Memory B cell (primary cell): ENCODE measurements at places on chromosomes 7 and 10.

DNA sequence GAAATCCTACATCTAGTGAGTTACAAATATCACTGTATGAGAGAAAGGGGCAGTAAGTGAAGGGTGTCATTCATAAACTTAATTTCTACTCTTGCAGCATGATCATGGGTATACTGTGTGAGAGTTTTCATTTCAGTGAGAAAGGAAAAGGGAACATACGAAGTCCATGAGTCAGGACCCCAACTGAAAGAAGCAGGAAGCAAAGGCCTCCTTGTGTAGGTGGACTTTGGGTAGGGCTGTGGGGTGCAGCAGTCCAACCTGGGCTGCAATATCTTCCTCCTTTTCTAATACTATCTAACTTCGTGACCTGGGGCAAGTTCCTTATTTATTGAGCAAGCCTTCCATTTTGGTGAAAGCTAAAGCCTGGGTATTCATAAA, 248.2 kb upstream of the TCF7L2 start:
- no peaks in the 10 kb centered on the region for H3K27me3 ChIP-seq
- no peak for DNase-seq
- H3K36me3 ChIP-seq = peaks cover 13% of the 10 kb centered on the region
- no peak overlapping the region for H3K27ac ChIP-seq

- H3K4me3 ChIP-seq = no peak overlapping the region
- H3K36me3 ChIP-seq = no peaks in the 10 kb centered on the region
- H3K4me1 ChIP-seq = peaks cover 2% of the 10 kb centered on the region
- no peak for DNase-seq
These were observed 336.9 kb upstream of the NPSR1 start for GRCh38 chr7:34320926-34321661.

DNA sequence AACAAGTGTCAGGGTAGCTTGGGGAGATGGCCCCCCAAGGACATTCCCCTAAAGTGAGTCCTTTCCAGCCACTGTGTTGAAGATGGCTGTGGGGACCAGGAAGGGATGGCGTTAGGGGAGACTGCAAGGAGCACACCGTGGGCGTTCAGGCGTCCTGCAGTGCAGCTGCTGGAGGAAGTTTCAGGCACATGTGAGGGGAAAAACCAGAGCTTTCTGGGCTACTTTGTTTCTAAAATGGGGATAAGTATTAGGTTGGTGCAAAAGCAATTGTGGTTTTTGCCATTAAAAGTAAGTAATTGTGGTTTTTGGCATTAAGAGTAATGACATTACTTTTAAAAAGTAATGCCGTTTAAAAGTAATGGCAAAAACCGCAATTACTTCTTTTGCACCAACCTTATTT, 14.3 kb downstream of the PRF1 start:
- no peak overlapping the region for H3K4me3 ChIP-seq
- H3K27me3 ChIP-seq = peaks cover 19% of the 10 kb centered on the region
- no peak for DNase-seq
- H3K27ac ChIP-seq = no peak overlapping the region

DNA sequence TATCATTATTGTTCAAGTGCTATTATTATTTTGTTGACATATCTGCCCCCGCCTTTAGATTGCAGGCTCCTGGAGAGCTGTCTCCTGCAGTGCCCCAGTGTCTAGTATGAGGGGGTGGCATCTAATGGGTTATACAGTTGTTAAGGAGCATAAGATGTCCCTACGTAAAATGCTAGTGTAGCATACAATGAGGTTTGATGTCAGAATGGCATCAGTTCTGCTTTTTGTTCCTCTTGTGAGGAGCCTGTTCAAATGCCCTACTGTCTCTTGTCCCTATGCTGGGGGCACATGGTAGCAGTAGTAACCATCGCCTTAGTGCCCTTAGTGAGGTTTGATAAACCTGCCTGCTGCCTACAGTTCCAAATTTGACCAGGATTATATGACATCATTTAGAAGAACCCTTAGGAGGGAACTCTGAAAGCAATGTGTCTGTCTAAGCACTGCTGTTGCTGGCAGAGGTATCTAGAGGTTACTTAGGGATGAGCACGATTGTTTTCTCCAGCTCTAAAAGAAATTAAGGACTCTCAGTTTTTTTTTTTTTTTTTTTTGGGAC, 9.7 kb downstream of the CREM start:
- no peaks in the 10 kb centered on the region for H3K36me3 ChIP-seq
- no peaks in the 10 kb centered on the region for H3K27me3 ChIP-seq
- H3K4me1 ChIP-seq = peaks cover 18% of the 10 kb centered on the region
- peak; percentile 69 for DNase-seq
- peak overlapping the region; percentile 88 for H3K27ac ChIP-seq

GRCh38 chr7:106535234-106535932, 125.6 kb downstream of the CCDC71L start:
- H3K27me3 ChIP-seq = no peaks in the 10 kb centered on the region
- no peak overlapping the region for H3K27ac ChIP-seq
- H3K4me3 ChIP-seq = no peak overlapping the region
- DNase-seq = no peak
- peaks cover 3% of the 10 kb centered on the region for H3K4me1 ChIP-seq
- no peaks in the 10 kb centered on the region for H3K36me3 ChIP-seq

DNA sequence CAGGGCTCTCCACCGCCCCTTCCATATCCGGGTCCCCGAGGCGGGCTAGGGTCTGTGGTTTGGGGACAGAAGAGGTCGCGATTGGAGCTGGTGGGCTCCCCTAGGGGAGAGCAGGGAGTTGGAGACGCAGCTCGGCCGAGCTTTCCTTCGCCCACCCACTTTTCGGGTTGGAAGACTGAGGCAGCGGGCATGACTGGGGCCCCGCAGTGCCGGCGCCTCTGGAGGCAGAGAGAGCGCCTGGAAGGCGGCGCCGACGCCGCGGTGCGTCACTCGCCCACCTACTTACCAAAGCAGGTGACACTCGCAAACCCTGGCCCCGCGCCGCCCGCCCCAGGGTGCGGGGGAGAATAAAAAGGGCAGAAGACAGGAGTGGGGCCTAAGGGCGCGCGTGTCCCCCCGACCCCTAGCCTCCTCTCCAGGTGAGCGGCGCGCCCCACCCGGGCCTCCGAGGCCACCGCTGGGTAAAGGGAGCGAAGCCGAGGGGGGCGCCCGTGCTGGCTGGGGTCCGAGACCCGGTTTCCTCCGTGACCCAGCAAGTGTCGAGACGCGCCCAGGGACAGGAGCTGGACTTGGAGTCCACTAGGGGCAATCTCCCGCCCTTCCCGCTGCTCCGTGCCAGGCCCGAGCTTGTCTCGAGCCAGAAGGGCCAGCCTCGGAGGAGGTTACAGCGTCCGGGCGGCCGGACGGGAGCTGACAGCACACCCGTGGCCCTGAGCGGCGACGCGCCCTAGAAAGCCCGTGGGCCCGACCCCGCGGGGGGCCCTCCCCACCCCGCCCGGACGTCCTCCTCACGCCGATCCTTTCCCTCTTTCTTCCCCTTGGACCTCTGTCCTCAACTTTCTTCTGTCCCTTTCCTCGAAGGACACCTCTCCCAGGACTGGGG, 34.4 kb upstream of the GRID1 start:
- peak; percentile 32 for DNase-seq
- peaks cover 2% of the 10 kb centered on the region for H3K27me3 ChIP-seq
- peaks cover 6% of the 10 kb centered on the region for H3K4me1 ChIP-seq
- peak overlapping the region; percentile 88 for H3K4me3 ChIP-seq
- H3K36me3 ChIP-seq = no peaks in the 10 kb centered on the region

DNA sequence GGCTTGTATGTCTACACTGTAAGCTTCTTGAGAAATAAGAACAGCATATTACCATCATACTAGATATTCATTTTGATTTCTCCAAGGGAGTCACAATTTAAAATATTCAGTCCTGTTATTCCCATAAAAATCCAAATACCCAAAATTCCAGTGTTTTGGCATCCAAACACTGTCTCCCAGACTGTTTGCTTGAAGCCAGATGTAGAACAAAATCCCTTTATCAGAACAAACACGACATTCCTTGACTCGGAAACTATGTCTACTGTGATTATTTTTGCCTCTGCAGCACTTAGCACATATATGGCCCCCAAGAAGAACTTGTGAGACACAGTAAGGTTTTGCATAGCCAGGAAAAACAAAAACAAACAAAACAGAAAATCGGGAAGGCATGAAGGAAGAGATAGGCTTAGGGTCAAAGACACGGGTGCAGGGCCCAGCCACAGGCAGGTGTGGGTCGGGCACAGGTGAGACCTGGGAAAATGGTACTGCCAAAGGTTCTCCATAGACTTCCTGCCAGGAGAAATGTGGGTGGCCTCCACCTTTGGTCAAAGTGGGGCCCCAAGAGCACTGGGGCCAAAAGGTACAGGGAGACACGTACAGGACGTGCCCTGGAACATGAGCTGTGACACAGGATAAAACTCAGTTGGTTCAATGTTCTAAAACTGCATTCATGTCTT, 36.5 kb downstream of the CPXM2 start:
- peaks cover 15% of the 10 kb centered on the region for H3K27me3 ChIP-seq
- no peak overlapping the region for H3K4me3 ChIP-seq
- no peak for DNase-seq
- no peak overlapping the region for H3K27ac ChIP-seq
- H3K36me3 ChIP-seq = no peaks in the 10 kb centered on the region

- no peak for DNase-seq
- no peaks in the 10 kb centered on the region for H3K27me3 ChIP-seq
- H3K36me3 ChIP-seq = peaks cover 7% of the 10 kb centered on the region
- no peak overlapping the region for H3K4me3 ChIP-seq
- no peak overlapping the region for H3K27ac ChIP-seq
- H3K4me1 ChIP-seq = peaks cover 13% of the 10 kb centered on the region
These were observed 229.2 kb downstream of the LRRN3 start for GRCh38 chr7:111320133-111320532.

DNA sequence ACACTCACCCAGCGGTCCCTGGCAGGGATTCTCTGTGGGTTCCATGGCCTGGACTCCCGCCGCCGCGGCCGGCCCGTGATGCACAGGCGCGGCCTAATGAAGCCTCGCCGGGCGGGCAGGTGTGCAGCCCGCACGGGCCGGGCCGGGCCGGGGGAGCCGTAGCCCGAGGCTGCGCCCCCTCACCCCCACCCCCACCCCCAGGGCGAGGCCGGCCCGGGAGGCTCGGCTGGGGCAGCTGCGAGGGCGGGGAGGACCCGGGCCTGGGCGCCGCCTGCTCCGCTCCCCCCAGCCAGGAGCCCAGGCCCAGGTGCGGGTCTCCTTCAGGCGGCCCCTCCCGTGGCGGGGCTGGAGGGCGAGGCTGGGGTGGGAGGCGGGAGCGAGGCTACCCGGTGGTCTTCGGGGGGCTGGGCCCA, at the start of gene NOBOX:
Gene NOBOX (minus strand): TSS at position 45 of the 413 bp plus-strand sequence.
- H3K4me1 ChIP-seq = no peaks in the 10 kb centered on the region
- no peak within 1 kb of the TSS for H3K27ac ChIP-seq
- DNase-seq = no peak
- no peaks in the 10 kb centered on the region for H3K36me3 ChIP-seq

- DNase-seq = no peak
- H3K4me3 ChIP-seq = peak overlapping the region; percentile 57
- H3K4me1 ChIP-seq = no peaks in the 10 kb centered on the region
- peaks cover 2% of the 10 kb centered on the region for H3K36me3 ChIP-seq
- H3K27me3 ChIP-seq = peaks cover 7% of the 10 kb centered on the region
These were observed 83.5 kb upstream of the CUX1 start for GRCh38 chr7:101733713-101734475.

DNA sequence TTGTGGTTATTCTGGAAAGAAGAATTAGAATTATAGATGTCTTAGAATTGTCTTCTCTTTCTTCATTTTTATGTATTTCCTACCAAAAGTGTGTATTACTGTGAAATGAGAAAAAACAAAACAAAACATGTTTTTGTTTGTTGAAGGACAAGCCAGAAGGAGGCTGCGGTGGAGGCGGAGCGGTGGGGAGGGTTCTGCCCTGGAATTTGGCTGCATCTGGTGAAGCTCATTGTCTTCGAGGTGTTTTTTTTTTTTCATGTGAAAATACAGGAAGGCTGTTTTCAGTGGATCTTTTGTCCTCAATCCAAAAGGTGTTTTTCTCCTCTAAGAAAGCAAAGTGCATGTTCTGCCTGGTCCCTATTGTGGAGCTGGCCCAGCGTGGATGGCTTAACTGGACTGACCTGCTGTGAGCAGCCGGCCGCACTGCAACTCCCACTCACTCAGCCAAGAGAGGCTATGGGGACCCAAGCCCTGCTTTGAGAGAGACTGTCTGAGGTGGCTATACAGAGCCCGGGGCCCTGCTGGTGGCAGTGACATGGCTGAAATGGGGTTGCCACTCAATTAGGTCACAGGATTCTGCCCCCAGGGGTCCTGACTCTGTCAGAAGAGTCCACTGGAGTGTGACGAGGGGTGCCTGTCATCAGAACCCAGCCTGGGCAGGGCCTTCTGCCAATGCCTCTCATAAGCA, 184.9 kb upstream of the MKI67 start:
- peaks cover 4% of the 10 kb centered on the region for H3K27me3 ChIP-seq
- H3K4me1 ChIP-seq = no peaks in the 10 kb centered on the region
- H3K4me3 ChIP-seq = no peak overlapping the region
- no peaks in the 10 kb centered on the region for H3K36me3 ChIP-seq

DNA sequence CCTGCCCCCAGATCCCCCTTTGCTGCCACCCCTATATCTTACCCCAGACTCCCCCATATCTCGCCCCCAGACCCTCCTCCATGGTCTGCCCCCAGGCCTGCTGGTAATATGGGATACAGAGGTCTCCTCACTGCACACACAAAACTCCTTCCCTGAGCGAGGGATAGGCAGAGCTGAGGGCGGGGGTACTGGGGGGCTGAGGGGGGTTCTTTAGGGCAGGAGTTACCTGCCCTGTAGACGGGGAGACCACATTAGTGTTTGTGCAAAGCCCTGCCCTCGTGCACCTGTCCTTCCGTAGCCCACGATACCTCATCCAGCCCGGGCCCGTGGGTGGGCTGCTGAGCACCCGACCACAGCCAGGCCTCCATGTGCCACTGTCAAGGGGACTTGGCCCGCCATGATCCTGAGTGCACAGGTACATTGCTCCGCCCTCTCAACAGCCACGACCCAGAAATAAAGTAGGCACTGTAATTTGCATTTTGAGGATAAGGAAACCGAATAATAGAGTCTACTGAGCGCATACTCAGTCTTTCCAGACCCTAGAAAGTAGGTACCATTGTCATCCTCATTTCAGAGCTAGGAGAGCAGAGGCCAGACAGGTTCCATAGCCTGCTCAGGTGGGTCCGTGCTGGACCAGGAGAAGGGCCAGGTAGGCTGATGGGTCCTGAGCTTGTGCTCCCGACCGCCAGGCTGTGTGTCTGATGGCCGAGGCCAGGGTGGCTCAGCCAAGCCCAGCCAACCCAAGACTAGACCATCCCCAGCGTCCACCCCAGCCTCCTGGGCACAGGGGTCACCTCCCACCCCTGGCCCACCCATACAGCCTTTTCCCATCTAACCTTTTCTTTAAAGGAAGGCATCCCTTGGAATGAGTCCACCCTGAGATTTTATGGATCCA, 115.2 kb downstream of the LHPP start:
- peaks cover 11% of the 10 kb centered on the region for H3K36me3 ChIP-seq
- no peaks in the 10 kb centered on the region for H3K27me3 ChIP-seq
- no peak for DNase-seq
- H3K4me3 ChIP-seq = no peak overlapping the region
- peaks cover 16% of the 10 kb centered on the region for H3K4me1 ChIP-seq
